ENCODE measurements at places on chromosomes 6 and 20.

DNA sequence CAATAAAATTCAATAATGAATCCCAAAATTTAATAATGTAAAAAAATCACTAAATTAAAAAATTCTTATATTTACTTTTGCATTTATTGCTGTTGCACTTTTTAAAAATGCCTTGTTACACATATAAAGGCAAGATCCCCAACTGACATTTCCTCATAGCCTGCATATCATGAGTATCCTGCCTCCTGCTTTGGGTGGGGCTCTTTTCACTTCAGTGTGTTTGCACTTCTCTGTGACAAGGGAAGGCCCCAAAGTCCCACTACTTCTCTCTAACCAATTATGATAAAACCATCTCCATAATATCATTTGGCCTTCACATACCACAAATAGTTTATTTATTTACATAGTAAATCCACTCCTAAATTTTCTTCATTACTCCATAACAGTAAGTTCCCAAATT is 446.1 kb upstream of the MARCKS start:
- DNase-seq: no peak

- no peak for DNase-seq
Measured at GRCh38 chr6:56628105-56628504, 14.6 kb downstream of the DST start.

DNA sequence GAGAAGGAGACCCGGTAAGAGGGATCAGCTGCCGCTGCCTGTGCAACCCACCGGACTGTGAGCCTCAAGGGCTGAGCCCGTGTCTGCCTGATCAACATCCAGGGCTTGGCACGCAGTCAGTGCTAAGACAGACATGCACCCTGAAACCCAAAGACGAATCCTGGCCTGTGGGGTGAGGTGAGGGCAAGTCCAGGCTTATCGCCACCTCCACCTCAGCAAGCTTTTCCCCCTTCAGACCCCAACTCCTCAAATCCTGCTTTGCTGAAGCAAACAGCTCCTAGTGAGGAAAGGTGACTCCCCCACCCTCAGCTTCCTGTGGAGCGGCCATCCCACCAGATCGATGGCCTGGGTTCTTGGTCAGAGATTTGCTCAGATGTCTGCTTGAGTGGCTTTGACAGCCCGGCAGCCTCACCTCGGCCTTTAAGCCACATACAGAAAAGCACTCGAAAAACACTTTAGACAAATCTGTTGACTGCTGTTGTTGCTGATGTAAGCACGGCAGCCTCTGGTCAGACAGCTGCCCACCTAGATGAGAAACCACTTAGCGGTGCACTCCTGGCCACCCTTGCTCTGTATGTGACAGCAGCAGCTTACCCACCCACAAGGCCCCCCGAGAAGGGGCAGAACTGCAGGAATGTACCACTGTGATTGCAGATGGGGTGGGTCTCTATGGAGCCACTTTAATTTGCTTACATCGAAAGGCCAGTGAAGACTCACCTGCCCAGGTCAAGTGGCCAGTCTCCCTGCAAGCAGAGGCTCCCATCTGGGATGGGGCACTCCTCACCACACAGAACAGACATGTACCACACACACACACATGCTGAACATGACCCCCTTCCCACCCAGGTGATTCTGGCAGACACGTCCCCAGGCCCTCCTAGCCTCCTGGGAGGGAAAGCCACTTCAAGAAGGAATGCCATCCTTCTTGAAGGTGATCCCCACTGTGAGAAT is 14.8 kb downstream of the MTCH1 start:
- DNase-seq: no peak

GRCh38 chr6:84508981-84509380 is 255.4 kb downstream of the TBX18 start:
- DNase-seq: no peak
